ENCODE measurements at places on chromosomes 2 and 18. TPM values are rescaled to one million over a fixed set of nuclear protein-coding genes. Genes with fewer than 3 reads are reported as not detected.

The MC4R gene
- not detected for total RNA-seq

The SEMA4F gene
- 2.9 TPM for total RNA-seq

The AKAIN1 gene
- total RNA-seq, result not detected

The MGAT4A gene
- total RNA-seq, result 21.1 TPM

The CLEC4F gene
- not detected for total RNA-seq

The UGT1A5 gene
- not detected for total RNA-seq

The SIX2 gene
- total RNA-seq, result 0.33 TPM

The LRRTM4 gene
- 2.2 TPM for total RNA-seq

The TXNL1 gene
- total RNA-seq, result 94.6 TPM

The MOCOS gene
- 0.38 TPM for total RNA-seq

The GALNT14 gene
- 0.33 TPM for total RNA-seq

The MC2R gene
- total RNA-seq, result not detected

The SLC30A3 gene
- total RNA-seq, result 12.5 TPM

The GRB14 gene
- total RNA-seq, result 4.8 TPM

The CD207 gene
- 0.37 TPM for total RNA-seq

The HOXD3 gene
- total RNA-seq, result 0.34 TPM
